HFFc6 (cell line): ENCODE measurements at places on chromosomes 12 and 14. TPM values are rescaled to one million over a fixed set of nuclear protein-coding genes. Genes with fewer than 3 reads are reported as not detected.

- H3K27me3 ChIP-seq: no peaks in the 10 kb centered on the region
- H3K27ac ChIP-seq: peak overlapping the region; percentile 21; the same call in 1 of the 2 replicates
- H3K4me1 ChIP-seq: peaks cover 75% of the 10 kb centered on the region
Observed at GRCh38 chr12:24919346-24920001, 29.4 kb downstream of the BCAT1 start.

Gene TMEM121
- total RNA-seq: 3.3 to 4.0 TPM (median 3.4 TPM) in 3 replicates

DNA sequence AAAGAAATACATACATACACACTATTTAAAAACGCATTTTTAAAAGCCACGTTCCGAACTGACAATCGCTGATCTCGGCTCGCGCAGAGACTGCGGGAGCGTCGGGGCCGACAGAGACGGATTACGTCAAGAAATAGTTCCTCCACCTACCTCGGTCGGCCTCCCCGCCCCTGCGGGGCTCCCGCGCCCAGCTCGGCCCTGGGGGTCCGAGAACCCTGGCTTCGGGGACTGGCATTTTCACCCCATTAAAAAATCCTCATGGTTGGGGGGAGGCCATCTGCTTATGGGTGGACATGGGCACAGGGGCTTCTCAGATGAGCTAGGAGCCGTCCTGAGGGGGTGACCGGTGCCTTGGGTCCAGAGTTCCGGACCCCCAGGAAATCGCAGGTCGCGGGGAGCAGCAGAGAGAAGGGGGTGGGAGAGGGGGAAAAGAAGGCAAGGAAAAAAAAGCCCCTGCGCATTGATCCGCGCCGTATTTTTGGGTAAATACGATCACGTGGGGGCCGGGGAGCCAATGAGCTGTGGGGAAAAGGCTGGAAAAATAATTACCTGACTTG is 324 bp upstream of the HOXC9 start:
- DNase-seq: peak; percentile 20
- H3K4me1 ChIP-seq: no peaks in the 10 kb centered on the region
- no peak overlapping the region; the same call in 1 of the 2 replicates for H3K27ac ChIP-seq
- no peaks in the 10 kb centered on the region for H3K36me3 ChIP-seq
- H3K4me3 ChIP-seq: peak overlapping the region; percentile 80

- no peak for DNase-seq
- peaks cover 11% of the 10 kb centered on the region for H3K27me3 ChIP-seq
- no peak overlapping the region for H3K27ac ChIP-seq
- no peak overlapping the region for H3K4me3 ChIP-seq
Observed at GRCh38 chr14:105945896-105946295, 419.5 kb downstream of the TMEM121 start.

DNA sequence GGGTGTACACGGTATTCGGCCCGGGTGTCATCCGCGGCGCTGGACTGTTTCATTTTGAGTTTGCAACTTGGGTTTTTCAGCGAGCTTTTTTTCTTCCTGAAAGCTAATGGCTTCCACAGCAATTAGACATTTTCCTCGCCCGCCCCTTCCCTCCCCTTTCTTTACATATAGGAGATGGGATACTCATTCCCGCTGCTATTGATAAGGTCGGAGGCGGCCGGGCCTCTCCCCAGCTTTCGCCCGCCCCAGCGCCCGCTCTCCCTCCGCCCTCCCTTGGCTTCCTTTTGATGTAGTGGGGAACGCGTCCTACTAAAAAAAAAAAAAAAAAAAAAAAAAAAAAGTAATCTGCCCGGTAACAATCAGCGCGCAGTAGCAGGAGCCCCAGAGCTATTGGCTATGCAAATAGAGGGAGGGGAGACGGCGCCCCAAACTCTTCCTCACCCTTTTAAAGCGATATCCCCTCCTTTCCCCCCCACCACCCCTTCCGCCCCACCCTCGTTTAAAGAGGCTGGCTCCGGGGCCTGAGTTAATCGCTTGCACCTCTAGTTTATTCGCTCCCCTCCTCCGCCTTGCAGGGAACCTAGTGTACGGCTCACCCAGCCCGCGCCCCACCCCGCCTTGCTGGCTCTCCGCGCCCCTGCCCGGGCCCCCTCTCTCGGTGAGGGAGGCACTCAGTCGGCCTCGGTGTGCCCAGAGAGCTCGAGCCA is 1.7 kb upstream of the CCND2 start:
- peaks cover 36% of the 10 kb centered on the region for H3K4me1 ChIP-seq
- peaks cover 68% of the 10 kb centered on the region for H3K27me3 ChIP-seq
- H3K36me3 ChIP-seq: no peaks in the 10 kb centered on the region
- no peak for DNase-seq
- H3K4me3 ChIP-seq: peak overlapping the region; percentile 77
- H3K27ac ChIP-seq: no peak overlapping the region

GRCh38 chr14:54554401-54554800 is 12.5 kb upstream of the SAMD4A start:
- DNase-seq: no peak
- peaks cover 8% of the 10 kb centered on the region for H3K4me1 ChIP-seq
- no peaks in the 10 kb centered on the region for H3K36me3 ChIP-seq
- peaks cover 10% of the 10 kb centered on the region for H3K27me3 ChIP-seq

DNA sequence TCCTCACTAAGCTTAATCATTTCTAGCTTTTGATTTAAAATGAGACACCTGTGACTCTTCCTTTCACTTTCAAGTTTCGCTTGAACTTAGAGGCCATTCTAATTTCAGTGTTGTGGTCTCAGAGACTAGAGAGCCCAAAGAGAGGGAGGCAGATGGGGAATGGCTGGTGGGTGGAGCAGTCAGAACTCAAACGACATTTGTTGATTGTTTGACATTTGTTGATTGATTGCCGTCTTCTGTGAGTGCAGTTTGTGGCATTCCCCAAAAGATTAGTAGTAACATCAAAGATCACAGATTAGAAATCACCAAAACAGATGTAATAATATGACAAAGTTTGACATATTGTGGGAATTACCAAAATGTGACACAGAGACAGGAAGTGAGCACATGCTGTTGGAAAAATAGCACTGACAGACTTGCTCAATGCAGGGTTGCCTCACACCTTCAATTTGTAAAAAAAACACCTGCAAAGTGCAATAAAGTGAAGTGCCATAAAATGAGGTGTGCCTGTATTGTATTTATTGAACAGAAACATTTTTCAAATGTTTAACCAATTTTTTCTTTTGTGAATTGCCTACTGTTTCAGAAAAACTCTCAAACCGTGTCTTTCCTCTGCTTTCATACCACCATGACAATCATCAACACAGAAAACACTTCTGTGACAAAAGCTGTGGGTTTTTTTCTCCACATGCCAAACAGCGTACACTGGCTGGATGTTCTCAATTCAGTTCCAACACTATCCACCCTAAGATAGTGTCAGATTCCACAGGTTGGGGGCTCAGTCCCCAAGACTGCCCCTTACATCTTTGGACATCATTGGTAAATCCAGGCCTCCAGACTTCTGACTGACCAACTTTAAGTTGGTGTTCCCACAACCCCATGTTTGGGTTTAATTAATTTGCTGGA is 376.3 kb upstream of the RGS6 start:
- H3K4me1 ChIP-seq: peaks cover 58% of the 10 kb centered on the region
- H3K27me3 ChIP-seq: no peaks in the 10 kb centered on the region
- H3K27ac ChIP-seq: peak overlapping the region; percentile 20
- H3K36me3 ChIP-seq: peaks cover 23% of the 10 kb centered on the region
- DNase-seq: no peak

DNA sequence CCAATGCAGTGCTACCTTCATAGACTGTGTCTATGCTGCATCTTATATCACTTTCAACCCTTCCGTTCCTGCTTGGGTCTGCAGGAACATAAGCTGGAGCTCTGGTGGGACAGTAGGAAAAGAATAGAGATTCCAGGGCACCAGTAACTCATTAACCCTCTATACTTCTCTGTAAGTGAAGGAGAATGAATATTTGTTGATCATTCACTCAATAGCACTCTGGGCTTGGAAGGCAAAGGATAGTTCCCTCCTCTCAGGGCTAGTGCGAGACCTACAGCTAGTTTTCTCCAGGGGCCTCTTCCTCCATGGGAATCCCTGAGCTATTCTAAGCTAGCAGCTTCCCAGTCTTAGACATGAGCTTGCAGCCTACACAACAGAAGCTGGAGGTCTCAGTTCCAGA is 84.7 kb downstream of the BMP4 start:
- H3K4me3 ChIP-seq: no peak overlapping the region
- peaks cover 6% of the 10 kb centered on the region for H3K27me3 ChIP-seq
- DNase-seq: no peak
- 0 out of 2 replicates have a peak, but pooled peaks cover 5% of the 10 kb centered on the region for H3K36me3 ChIP-seq

DNA sequence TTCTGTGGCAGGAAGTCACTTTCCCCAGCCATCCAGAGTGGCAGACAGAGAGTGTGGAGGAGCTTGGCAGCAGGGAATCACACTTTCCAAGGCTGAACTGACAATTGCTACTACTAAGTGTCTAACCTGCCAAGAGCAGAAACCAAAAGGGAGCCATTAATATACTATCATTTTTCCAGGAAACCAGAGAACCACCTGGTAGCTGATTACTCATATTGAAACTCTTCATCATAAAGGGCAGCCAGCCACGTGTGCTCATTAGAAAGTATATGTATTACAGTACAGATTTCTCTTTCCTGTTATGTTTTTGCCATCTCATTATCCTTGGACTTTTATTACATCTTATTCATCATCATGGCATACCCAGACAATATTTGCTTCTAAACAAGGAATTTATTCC is 374.9 kb downstream of the GXYLT1 start:
- H3K36me3 ChIP-seq: no peaks in the 10 kb centered on the region
- no peaks in the 10 kb centered on the region for H3K4me1 ChIP-seq
- 0 out of 2 replicates have a peak, but pooled peaks cover 1% of the 10 kb centered on the region for H3K27me3 ChIP-seq

Gene HHIPL1
- 1.2 and 2.5 TPM in 2 replicates for total RNA-seq

GRCh38 chr14:97219431-97220017 is 422.3 kb downstream of the VRK1 start:
- no peaks in the 10 kb centered on the region for H3K36me3 ChIP-seq
- H3K27ac ChIP-seq: no peak overlapping the region
- DNase-seq: no peak
- no peak overlapping the region for H3K4me3 ChIP-seq
- H3K27me3 ChIP-seq: peaks cover 2% of the 10 kb centered on the region

DNA sequence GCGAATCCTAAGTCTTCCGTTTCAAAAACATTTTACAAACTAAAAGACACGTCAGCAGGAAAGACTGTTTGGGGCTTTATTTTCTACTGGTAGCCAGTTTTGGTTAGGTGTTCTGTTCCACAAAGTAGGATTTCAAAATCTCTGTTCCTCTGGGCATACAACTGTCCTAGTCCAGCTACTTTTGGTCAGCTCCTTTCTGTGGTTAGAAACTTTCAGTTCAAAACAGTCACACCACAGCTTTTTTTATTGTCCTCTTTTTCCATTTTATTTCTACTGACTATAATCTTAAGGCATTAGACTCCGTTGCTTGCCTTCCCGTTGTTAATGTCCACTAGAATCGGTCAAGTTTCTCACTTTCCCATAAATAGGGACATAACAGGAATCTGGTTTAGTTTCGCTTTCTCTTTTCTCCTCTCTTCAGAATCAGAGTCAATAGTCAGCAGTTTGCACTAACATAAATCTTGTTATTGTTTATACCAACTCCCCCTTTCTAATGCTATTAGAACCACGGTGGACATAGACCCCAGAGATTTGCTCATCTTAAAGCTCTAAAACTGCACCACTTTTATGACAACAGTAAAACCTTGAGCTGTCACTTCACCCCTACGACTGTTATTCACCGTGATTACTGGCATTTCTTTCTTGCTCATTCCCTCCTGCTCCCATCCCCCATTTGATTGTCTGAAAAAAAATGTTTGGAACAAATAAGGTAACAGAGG is 41.5 kb upstream of the NPAS3 start:
- peak overlapping the region; percentile 85 for H3K27ac ChIP-seq
- no peaks in the 10 kb centered on the region for H3K36me3 ChIP-seq
- no peak for DNase-seq
- H3K4me3 ChIP-seq: peak overlapping the region; percentile 94
- peaks cover 25% of the 10 kb centered on the region for H3K4me1 ChIP-seq
- H3K27me3 ChIP-seq: peaks cover 6% of the 10 kb centered on the region; the same call in 1 of the 2 replicates

Gene CCDC175
- total RNA-seq: not detected in 3 replicates

DNA sequence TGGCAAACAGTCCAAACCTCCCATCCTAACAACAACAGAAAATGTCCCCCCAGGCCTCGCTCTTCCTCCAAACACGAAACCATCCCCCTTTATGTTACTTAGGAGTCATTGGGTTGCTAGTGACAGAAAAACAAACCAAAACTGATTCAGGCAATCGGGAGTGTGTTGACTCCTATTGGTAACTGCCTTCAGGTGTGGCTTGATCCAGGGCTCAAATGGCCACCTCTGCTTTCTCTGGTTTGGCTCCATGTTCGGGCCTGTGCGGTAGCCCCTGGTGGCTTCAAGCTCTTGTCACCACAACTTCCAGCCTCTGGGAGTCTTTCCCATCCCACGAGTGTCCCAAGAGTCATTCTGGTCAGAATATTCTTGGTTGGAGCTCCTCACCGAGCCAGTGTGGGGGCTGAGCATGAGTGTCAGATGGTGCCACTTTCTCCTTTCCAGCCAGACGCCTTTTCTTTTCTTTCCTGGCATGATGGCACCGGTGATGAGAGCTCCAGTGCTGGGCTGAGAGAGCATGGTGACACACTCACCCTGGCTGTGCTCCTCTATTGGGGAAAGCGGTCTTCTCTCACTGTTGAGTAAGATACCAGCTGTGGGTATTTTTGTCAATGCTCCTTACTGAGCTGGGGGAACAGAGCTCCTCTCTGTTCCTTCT is 38.6 kb downstream of the NOC4L start:
- H3K4me1 ChIP-seq: no peaks in the 10 kb centered on the region
- H3K27ac ChIP-seq: no peak overlapping the region
- no peak overlapping the region for H3K4me3 ChIP-seq
- no peak for DNase-seq
- no peaks in the 10 kb centered on the region for H3K36me3 ChIP-seq

DNA sequence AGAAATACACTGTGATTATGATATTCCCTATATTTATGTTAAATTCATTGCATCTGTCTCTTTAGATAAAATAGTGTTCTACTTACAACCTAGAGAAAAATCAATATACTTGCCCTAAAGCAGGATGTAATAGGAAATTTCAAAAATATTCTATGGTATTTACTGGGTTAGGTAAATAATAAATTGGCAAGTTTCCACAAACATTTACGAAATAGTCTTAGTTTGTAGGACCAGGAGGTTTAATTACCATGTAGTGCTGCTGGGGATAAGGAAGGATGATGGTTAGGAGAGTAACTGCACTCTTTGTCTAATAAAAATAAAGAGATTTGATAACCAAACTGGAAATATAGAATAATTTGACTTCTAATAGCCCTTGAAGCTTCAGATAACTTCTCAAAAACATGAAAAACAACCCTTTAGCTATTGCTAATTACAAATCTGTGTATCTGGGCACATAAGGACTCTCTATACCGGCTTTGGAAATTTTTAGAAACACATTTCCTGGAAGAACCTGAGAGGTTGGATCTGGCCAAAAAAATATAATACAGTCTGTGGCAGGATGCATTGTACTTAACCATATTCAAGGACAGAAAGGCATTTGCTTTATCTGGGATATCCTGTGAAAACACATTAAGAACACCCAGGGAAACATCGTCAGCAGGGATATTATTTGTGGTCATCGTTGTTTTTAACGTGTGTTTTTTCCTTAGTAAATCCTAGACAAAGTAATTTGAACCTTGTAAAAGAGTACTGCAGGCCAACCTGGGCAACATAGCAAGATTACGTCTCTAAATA is 36.7 kb upstream of the TMCC3 start:
- no peaks in the 10 kb centered on the region for H3K36me3 ChIP-seq
- H3K27me3 ChIP-seq: peaks cover 11% of the 10 kb centered on the region
- H3K27ac ChIP-seq: no peak overlapping the region
- H3K4me1 ChIP-seq: no peaks in the 10 kb centered on the region
